ENCODE measurements at places on chromosomes 2 and 18.

DNA sequence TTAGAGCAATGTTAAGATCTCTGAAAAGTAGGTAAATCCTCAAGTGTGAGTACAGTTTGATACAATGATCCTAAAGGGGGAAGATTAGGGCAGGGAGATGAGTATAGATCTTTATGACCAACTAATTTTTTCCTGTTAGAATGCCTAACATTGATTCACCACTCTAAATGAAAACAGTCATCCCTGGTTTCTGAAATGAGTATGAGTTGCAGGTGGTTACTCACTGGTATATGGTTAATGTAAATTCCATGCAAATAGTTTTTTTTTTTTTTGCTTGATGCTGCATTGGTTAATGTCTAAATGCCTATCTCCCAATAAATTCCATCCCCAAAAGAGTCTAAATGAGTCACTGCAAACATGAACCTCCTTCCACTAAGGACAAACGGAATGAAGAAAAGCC, 55.0 kb upstream of the SERPINB2 start:
- DNase-seq: no peak

DNA sequence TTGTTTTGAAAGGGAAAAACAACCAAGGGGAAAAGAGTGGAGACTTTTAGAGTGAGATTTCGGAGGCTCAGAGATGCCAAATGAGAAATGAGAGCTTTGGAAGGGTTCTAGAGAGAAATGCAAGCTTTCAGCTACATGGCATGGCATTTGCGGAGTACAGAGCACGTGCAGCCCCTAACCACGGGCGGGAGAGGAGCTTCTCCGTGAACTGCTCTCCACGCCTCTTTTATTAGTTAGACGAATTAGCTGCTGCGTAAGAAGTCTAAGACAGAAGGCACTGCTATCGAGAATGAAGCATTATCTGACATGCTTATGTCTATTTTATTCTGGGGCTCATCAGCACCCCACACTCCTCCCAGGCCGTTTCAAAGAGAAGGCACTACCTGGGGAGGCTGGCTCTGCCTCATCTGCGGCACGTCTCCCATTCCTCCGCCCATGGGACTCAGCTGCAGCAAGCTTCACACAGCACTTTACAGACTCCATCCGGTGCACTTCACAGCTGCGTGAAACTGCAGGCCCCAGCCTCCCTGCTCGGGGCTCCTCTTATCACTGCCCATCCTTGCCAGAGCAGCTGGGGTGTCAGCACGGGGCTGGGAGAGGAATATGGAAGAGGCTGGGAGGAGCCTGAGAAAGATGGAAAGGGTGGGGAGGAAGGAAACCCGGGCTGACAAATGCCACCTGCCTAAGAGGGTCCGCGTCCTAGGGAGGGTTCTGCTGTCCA, 207.3 kb upstream of the APCDD1 start:
- DNase-seq: no peak

- DNase-seq: peak; percentile 82
Observed at GRCh38 chr2:190534310-190535120, at the start of gene NEMP2. NEMP2 (minus strand) TSS chr2:190534722; CDS start chr2:190534655, 67 bp downstream.

DNA sequence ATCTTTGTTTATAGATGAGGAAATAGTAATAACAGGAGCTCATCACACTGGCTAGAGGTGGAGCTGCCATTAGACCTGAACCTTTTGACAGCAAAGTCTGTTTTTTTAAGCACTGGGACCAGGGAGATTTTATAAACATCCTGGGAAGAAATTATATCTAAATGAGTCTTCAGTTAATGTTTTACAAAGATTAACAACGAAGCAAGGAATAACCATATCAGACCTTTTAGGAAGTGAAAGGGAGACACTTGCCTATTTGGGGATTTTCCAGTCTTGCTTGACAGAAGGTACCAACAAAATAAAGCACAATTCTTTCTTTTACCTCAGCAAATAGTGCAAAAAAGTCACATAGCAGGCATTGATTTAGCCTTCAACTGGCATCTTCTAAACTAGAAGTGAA, 777.0 kb downstream of the CPS1 start:
- no peak for DNase-seq

All from stimulated activated naive CD4-positive, alpha-beta T cell treated with Interleukin-2 at 50 U/mL for 16 hours (primary cell).